ENCODE measurements at places on chromosomes 11 and 22.
A peak's percentile ranks its signal among the peaks of the same experiment; 100 is the strongest.

DNA sequence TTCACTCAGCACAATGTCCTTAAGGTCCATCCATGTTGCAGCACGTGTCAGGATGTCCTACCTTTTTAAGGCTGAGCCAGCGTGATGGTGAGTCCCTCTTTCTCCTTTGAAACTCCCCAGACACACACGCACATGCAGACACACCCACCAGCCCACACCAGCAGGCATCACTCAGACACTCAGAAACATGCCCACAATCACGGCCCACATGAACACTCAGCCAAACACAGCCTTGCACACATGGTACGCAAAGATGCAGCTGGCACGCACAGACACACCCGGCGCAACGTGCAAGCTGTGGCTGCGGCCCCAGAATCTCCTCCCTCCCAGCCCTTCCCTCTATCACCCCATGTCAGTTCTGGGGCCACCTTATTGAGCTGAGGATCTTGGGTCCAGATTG, 8.0 kb downstream of the FADS3 start:
- peak; percentile 16 for DNase-seq

GRCh38 chr11:79786961-79787360, 346.1 kb upstream of the TENM4 start:
- DNase-seq: no peak

GRCh38 chr11:121391914-121392313, 60.2 kb upstream of the SORL1 start:
- no peak for DNase-seq

DNA sequence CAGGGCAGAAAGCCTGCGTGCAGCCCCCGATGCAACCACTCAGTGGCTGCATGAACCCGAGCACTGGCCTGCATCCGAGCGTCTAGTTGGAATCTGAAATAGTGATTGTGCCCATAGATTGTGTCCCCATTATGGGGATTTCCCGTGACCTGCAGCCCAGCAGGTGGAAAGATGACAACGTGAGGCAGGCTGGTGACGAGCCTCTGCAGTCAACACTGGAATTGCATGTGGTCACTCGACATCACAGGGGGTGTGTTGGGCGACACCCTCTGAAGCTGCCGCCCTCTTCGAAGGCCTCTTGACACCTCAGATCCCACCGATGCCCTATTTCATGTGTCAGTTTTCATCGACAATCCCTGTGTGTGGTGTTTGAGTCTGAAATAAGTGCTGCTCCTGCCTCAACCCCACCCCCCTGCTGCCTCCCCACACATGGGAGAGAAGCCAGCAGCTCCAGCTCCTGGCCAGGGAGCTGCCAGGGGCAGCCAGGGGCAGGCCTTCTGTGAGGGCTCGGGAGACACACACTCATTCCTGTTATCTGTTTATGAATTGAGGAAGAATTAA, 172.0 kb upstream of the B3GAT1 start:
- no peak for DNase-seq

GRCh38 chr22:30017375-30018223, 62.7 kb upstream of the HORMAD2 start:
- no peak for DNase-seq

DNA sequence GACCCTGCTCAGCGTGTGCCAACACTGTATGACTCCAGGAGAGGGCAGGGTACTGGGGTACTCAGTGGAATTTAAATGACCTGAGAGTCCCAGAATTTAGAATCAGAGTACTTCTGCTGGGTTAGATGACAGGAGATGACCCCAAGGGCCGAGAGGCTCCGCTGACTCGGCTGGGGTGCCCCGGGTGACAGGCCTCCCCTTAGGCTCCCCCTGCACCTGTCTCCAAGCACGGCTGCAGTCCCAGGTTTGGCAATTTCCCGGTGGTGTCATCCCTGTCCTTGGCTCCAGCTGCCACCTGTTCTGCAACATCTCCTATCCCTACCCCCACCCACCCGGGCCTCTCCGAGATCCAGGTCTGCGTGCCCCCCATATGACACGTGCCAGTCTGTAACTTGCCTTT, 1.3 kb downstream of the ACTN3 start:
- no peak for DNase-seq

DNA sequence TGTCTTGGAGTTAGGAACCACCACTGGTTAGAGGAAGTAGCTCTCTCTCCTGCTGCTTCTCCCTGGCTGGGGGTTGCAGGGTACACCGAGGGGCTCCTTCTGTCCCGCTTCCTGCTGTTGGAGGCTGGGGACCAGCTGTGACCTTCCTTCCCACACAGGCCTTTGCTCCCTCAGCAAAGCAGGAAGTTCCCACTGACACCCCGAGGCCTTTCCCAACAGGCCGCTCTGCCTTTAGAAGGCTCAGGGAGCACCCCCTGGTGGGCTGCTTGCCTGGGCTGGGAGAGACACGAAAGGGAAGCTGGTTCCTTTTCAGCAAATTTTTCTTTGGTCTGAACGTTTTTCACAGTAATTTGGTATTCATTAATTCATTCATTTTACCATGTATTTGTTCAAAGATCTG, 527.9 kb upstream of the B3GAT1 start:
- DNase-seq: no peak

DNA sequence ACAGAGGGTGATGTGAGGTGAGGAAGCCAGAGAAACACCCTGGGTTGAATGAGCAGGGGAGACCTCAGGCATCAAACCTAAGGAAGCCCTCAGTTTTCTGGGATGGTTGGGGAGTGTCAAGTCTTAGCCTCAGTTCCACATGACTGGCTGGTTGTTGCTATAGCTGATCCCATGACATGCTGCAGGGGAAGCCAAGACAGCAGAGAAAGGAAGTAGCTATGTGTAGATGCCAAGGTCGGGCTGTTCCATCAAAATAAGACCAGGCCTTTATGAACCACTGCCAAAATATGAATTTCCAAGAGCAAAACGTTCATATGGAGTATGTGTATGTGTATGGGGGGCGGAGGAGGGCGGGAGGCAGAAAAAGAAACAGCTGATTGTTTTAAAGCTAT, 11.6 kb downstream of the CD59 start:
- DNase-seq: no peak

DNA sequence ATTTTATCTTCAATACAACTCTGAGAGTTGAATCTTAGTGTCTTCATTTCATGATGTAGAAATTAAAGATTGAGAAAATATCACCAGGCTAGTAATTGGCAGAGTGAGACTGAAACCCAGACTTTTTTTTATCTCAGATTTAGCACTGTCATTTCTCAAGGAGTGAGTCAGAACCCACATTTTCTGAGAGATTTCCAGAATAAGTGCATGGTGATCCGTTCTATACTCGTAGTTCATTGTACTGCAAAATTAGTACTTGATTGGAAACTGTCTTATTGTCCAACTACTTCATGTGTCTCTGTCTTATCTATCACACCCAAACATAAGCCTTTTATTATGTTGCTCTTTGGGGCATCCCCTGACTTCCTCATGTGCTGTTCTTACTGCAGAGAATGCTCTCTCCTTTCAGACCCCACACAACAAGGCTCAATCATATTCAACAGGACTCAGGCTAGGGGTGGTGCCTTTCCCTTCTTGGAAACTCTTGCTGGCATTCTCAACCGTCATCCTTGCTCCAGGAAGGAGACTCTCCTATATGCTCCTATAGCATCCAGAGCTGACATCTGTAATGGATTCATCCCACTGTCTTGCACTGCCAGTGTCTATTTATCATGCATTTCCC, 76.7 kb upstream of the BLID start:
- no peak for DNase-seq

GRCh38 chr11:114311946-114312345, 15.7 kb downstream of the NNMT start:
- DNase-seq: no peak

- no peak for DNase-seq
Observed at GRCh38 chr11:64466115-64466718, 107.3 kb downstream of the RPS6KA4 start.

- DNase-seq: no peak
Observed at GRCh38 chr11:17805873-17806272, 71.3 kb downstream of the KCNC1 start.

DNA sequence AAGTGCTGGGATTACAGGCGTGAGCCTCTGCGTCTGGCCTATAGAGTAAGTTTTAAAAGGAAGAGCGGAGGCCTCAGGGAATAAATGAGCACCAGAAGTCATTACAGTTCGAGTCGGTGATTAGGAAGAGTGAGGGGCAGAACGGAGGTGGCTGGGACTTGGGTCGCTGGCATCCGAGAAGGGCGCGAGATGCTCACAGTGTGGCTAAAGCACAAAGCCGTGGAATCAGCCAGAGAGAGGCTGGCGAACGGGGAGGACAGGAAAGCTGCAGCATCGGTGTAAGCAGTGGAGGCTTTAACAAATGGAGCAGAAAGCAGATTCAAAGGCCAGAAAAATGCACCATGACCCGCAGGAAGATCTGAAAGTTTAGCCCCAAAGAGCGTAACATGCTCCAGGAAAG, 2.7 kb upstream of the KRTAP5-4 start:
- no peak for DNase-seq

- DNase-seq: no peak
Observed at GRCh38 chr11:72326151-72326848, 82.3 kb upstream of the PHOX2A start.

- DNase-seq: no peak
Observed at GRCh38 chr22:27780161-27780575, 21.4 kb downstream of the MN1 start.

GRCh38 chr11:113082341-113082955, 121.2 kb downstream of the NCAM1 start:
- no peak for DNase-seq

GRCh38 chr11:18749681-18750319, 23.8 kb upstream of the IGSF22 start:
- peak; percentile 82 for DNase-seq

DNA sequence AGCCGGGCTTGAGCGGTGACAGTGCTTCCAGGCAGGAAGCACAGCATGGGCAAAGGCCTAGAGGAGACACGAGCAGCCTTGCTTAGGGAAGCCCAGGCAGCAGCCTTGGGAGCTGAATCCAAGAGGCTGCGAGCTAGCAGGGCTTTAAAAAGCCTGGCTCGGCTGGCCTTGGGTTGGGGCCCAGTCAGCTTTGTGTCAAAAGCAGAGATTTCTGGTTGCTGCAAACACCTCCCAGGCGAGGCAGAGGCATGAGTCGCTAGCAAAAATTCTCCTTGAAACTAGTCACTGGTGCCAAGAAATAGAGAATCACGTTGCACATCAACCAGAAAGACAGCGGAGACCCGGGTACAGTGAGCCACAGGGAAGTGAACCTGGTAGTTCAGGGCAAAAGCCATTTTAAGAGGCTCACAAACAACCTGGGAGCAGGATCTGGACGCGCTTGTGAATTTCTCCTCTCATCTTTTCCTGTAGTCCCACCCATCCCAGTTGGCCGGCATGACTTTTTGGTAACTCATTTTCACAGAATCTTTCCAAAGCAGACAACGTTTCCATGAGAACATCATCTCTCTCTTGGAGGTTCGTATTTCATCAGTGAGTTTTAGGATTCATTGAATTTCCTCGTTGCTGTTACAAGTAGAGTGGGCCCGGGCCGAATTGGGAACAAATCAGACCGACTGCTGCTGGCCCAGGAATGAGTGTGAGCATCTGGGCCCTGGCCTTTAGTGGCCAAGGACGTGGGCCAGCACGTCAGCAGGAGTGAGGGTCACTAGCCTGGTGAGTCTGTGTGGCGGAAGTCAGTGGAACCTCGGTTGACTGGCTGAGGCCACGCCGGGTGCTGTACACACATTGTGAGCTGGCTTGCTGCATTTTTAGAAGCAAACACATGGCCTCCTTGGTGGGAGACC, 16.4 kb upstream of the FGF4 start:
- peak; percentile 27 for DNase-seq

DNA sequence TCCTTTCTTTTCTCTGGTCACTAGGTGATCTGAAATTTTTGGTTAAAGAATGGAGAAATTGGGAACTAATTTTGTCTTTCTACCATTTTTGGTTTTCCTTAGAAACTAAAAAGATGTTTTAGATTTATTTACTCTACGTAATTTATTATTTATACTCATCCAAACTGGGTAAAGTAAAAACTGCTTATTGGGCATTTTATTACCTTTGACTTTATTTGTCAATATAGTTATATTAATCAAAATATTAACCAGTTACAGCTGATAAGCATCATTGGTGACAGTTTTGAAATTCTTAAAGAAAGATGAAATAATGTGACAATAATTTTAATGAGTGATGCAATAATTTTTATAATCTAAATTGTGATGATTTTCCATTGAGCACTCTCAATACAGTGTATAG, 502.0 kb upstream of the RAG2 start:
- DNase-seq: no peak

GRCh38 chr11:61707574-61707973, 27.4 kb downstream of the DAGLA start:
- no peak for DNase-seq

DNA sequence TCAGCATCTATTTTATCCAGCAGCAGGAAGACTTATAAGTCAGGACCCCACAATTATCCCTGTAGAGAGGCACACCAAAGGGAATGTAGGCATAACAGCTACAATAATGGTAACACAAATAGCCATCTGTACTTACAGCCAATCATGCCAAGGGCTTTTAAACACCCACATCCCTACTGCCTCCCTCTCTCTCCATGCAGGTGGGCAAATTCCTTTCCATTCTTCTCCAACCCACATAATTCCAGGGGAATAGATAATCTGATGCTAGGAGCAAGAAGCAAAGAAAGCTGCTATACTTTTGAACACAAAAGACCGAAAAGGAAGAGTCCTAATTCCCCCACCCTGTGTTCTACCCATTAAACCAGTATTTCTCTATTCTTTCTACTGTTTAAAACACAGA, 46.7 kb downstream of the RBFOX2 start:
- DNase-seq: no peak

DNA sequence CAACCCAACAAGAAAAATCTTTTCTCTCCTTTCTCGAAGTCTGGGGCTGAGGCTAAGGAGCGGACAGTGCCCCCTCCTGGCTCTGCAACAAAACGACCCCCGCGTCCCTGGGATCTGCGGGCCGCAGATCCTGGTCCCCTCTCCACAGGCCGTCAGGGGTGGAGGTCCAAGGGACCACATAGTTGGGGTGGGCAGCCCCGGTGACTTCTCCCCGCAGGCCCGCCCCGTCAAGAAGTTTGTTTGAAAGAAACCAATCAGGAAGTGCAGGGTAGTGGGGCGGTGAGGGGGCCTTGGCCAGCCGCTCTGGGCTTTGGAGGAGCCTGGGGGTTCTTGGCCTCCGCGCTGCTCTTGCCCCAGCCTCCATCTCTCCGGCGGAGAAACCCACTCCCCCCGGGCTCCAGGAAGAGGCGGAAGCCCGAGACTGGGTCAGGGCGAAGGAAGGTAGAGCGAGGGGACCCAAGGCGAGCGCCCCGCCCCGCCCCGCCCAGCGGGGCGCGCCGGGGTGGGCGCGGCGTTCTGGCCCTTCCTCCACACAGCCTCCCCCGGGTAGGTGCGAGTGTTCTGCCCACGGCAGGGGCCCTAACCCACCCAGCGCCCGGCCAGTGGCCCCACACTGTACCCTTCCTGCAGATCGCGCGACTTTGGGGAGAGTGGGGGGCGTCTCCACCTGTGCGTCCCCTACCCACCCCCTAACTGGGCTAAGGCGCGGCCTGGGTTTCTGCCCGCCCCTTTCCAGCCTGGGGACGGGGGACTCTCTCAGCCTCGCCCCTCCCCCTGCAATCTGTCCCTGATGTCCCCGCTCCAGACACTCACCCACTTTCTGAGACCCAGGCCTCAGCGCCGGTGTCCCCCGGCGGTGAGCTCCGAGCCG, 1.3 kb downstream of the TP53I11 start:
- no peak for DNase-seq

Measured in occipital lobe (tissue), 3 donors.